ENCODE measurements at places on chromosomes 13 and 19.

DNA sequence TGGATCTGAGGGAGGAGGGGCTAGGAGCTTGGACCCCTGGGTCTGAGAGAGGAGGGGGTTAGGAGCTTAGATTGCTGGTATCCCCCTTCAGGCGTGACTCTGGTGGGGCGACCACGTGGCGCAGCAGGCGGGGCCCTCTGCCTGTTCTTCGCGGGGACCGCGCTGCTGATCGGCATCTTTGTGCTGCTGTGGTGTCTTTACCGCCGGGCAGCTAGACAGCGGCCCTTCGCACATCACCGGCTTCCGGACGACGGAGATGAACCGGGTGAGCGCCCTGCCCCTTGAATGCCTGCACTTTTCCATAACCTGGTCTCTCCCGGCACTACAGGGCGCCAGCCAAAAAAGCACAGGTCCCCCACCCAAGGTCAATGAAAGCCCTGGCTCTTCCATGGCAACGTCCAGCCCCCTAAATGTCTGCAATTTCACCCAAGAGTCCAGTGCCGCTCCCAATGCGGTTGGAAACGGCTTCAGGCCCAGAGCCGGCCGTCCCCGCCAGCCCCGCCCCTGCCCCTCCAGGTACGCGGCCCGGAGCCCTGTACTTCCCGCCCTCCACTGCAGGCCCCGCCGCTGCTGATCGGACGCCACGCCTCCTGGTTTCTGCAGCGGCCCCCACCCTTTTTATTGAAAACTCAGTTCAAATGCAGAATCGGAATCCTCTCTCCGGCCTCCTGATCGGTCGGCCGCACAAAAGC, 2.8 kb downstream of the GFY start:
- no peak for DNase-seq

DNA sequence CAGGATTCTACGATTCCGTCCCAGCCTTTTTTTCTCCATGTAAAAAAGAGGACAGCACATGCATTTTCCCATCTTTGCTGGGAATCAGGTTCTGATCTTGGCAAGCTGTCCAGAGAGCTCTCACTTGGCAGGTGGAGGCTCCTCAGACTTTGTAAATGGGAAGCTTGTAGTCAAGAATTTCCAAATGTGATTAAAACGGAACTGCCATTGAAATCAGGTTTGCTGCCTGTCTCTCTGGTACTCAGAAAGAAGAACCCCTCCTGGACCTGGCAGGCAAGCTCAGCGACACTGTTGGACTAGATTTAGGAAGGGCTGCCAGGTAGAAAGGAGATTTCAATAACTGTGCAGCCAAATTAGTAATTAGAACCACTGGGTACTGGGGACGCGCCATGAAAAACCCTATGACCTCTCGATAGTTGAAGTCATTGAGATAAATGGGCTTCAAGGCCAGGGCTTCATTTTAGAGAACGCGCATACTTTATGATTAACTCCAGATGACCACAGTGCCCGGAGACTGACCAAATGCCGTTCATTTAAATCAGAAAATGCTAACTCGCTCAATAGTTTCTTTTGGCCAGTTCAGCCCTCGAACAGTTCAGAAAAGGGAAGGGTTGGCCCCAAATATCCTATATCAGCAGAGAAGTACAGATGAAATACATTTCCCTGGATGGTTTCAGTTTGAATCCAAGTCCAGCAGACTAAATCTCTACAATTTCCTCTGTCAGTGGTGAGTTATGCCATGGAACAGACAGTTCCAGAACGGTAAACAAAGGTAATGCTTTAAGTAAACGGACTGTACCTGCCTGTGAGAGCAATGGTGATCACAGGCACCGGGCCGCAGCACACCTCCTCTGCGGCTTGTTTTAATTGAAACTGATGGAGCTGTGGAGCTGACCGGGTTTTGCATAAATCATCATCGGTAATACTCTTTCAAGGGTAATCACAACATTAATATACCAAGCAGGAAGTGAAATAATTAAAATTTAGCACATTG, 517.4 kb downstream of the RFC3 start:
- no peak for DNase-seq

- DNase-seq = peak; percentile 23
Measured at GRCh38 chr13:24922387-24922744, 158.4 kb downstream of the RNF17 start.

- DNase-seq = peak; percentile 30
Measured at GRCh38 chr19:32748497-32748896, 28.9 kb downstream of the TDRD12 start.

DNA sequence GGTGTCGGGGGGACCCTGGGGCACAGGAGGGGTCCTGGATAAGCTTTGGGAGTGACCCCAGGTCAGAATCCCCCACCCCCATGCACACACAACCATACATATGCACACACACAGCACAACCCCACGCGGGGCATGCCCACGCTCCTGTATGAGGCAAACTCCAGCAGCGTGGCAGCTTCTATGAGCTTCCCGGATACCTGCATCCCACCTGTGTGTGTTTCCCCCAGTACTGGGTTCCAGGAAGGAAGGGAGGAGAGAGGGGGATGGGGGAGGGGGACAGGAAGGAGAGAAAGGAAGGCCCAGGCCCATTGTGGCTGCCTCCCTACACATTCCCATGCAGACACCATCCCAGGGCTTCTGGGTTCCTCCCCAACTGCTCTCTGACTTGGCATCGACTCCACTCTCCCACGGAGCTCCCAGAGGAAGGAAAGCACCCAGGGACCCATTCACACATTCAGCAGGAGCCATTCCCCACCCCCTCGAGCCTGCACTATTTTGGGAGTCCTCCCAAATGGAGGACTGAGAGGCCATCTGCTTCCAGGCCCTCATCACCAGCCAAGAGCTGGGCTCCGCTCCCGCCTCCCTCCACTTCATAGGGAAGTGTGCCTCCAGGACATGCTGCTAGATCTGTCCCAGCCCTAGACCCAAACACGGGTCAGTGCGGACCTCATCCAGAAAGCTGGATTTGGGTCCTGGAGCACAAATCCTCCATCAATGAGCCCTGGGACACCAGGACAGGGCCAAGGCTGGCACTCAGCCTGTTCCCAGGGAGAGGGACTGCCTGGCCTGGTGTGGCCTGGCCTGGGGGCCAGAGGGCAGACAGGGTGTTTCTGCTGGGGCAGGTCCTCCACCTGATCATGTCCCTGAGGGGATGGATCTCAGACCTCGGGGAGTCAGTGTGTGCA, 13.2 kb downstream of the PRR36 start:
- DNase-seq = no peak

DNA sequence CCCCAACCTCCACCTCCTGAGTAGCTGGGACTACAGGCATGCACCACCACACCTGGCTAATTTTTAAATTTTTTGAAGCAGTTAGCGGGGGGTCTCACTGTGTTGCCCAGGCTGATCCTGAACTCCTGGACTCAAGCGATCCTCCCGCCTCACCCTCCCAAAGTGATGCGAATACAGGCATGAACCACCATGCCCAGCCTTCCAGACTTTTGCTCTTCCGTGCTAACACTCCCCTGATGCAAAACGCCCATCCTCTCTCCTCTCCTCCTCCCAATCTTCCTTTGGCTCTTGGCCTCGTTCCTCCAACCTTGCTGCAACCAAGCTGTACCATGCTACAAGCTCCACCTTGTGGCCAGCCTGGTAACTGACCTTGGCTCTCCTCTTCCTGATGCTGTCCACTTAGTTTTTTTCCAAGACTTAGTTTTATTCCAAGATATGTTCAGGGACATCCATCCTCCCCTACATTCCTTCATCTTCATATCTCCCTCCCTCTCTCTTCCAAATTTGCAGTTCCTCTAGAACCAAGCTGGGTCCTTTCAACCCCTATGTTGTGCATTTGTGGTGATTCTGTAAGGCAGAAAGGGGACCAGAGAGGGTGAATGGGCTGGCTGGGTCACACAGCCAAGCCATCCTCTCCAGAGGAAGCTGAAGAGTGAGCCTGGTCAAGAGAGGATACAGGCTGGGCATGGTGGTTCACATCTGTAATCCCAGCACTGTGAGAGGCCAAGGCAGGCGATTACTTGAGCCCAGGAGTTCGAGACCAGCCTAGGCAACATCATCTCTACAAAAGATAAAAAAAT, 32.8 kb downstream of the TINCR start:
- no peak for DNase-seq

- no peak for DNase-seq
Measured at GRCh38 chr13:113836768-113837559, 26.9 kb downstream of the GAS6 start.

DNA sequence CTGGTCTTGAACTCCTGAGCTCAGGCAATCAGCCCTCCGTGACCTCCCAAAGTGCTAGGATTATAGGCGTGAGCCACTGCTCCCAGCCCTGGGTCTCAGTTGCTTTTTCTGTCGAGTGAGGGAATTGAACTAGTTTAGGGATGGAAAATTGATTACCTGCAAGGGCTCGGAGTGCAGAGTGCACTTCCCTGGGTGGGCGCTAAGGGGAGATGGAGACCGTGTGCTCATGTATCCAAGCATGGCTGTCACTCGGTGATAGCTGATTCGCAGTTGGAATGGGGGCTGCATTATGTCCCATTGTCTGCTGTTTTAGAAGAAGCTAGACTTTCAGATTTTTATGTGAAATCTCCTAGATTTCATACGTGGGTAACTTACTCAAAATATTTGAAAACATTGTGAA, 139.9 kb upstream of the RFC3 start:
- no peak for DNase-seq

- no peak for DNase-seq
Measured at GRCh38 chr13:97226013-97226412, 3.9 kb downstream of the MBNL2 start.

DNA sequence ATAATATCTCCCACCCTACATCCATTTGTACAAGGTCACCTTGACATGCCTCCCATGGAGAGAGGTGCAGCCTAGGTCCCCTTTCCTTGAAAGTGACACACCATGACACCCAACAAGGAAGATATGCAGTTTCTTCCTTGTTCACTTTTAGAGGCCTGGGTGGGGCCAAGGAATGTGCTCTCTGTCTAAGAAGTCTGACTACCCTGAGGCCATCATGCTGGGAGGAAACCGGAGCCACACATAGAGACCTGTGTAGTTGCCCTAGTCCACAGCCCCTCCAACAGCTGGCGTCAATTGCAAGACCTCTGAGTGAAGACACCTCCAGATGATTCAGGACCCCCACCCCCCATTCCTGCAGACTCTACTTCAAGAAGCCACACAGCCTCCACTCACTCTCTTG, 11.0 kb downstream of the SYDE1 start:
- DNase-seq = no peak

GRCh38 chr19:13013649-13014048, 18.4 kb downstream of the NFIX start:
- no peak for DNase-seq

Measured in GM12891 (cell line).